Osteocyte (in vitro differentiated cells): ENCODE measurements at places on chromosomes 16 and 17. TPM values are rescaled to one million over a fixed set of nuclear protein-coding genes. Genes with fewer than 3 reads are reported as not detected.

ASPA gene
- total RNA-seq, result not detected in 2 replicates

DNAH2 gene
- 0.03 and 0.05 TPM in 2 replicates for total RNA-seq

PKD1 gene
- 169 and 188 TPM in 2 replicates for total RNA-seq

ADAMTS18 gene
- not detected in 2 replicates for total RNA-seq

PRMT7 gene
- 38.4 and 43.5 TPM in 2 replicates for total RNA-seq

TADA2A gene
- 20.2 and 20.4 TPM in 2 replicates for total RNA-seq

ABCA10 gene
- 1.7 and 1.8 TPM in 2 replicates for total RNA-seq

ZNF747 gene
- total RNA-seq, result 4.3 and 4.8 TPM in 2 replicates

EPOP gene
- total RNA-seq, result 1.0 TPM in 2 replicates

SBK1 gene
- 4.9 and 5.0 TPM in 2 replicates for total RNA-seq

CPD gene
- total RNA-seq, result 70.1 and 72.4 TPM in 2 replicates

NACA2 gene
- not detected in 2 replicates for total RNA-seq

HYDIN gene
- total RNA-seq, result not detected in 2 replicates

ATP2A1 gene
- 0.42 and 0.64 TPM in 2 replicates for total RNA-seq

ANKRD11 gene
- total RNA-seq, result 188 and 209 TPM in 2 replicates

CMTM2 gene
- not detected in 2 replicates for total RNA-seq

KPNB1 gene
- 301 and 304 TPM in 2 replicates for total RNA-seq

GPR139 gene
- not detected in 2 replicates for total RNA-seq

NXN gene
- 123 and 131 TPM in 2 replicates for total RNA-seq

NHERF1 gene
- total RNA-seq, result 117 and 125 TPM in 2 replicates

SDR42E2 gene
- 0.13 TPM in 1 of 2 replicates, not detected in the other for total RNA-seq

TEDC2 gene
- total RNA-seq, result 4.4 and 6.7 TPM in 2 replicates

CA7 gene
- not detected in 2 replicates for total RNA-seq

SLC5A10 gene
- total RNA-seq, result not detected in 2 replicates

DNASE1L2 gene
- total RNA-seq, result 1.2 and 1.7 TPM in 2 replicates

HBZ gene
- total RNA-seq, result not detected in 2 replicates

XYLT1 gene
- 9.0 and 11.1 TPM in 2 replicates for total RNA-seq

PCYT2 gene
- 33.2 and 38.0 TPM in 2 replicates for total RNA-seq
